ENCODE measurements at places on chromosomes 2 and 18.
A peak's percentile ranks its signal among the peaks of the same experiment; 100 is the strongest.

DNA sequence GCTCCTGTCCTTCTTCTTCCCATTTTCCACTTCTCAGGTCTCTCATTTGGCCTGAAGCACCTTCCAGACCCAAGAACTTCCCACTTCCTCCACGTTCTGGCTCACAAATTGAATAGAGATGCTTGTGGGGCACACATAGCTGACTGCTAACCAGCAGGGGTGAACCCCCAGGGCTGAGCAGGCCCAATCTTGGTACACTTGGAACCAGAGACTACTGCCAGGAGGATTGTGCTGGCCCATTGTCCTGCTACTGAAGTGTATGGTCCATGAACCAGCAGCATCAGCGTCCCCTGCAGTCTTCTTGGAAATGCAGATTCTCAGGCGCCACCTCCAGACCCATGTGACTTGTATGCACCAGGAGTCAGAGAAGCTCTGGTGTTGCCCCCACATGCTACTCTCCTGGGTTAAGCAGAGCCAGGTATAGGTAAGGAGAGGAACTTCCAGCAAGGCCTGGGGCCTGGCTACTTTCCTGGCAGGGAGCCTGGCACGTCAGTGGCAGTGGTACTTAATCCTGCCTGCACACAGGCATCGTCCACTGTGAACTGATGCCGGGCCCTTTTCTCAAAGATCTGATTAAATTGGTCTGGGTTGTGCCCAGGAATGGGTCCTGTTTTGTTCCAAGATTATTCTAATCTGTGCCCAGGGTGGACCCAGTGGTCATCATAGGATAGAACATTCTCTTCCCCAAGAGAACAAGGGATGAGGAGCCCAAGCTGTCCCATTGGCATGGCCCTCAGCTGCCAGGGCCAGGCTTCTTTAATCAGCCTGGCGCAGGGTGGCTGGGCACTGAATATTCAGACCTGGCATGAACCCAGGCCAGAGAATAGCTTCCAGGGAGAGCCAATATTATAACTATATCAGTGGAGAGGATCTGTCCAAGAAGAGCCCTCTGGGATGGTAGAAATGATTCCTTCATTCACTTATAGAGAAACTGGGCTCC is 248.7 kb downstream of the SOX11 start:
- no peak for DNase-seq

- peak; percentile 95 for DNase-seq
Observed at GRCh38 chr2:48852938-48853337, 97.4 kb upstream of the LHCGR start.

DNA sequence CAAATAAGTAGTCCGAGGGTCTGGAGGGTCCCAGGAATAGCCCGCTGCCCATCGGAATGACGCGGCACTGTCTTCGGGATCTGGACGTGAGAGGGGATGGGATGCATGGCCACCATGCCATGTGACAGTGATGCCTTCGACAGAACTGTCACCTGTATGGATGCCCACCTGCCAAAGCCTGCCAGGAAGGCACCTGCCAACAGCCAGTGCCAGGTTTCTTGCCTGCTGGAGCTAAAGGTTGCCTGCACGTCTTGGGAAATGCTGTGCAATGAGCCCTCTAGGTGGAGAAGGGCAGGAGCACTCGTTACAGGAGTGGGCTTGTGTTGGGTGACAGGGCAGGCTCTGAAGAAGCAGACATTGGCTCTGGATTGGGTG is 20.5 kb downstream of the GPR35 start:
- DNase-seq: no peak

DNA sequence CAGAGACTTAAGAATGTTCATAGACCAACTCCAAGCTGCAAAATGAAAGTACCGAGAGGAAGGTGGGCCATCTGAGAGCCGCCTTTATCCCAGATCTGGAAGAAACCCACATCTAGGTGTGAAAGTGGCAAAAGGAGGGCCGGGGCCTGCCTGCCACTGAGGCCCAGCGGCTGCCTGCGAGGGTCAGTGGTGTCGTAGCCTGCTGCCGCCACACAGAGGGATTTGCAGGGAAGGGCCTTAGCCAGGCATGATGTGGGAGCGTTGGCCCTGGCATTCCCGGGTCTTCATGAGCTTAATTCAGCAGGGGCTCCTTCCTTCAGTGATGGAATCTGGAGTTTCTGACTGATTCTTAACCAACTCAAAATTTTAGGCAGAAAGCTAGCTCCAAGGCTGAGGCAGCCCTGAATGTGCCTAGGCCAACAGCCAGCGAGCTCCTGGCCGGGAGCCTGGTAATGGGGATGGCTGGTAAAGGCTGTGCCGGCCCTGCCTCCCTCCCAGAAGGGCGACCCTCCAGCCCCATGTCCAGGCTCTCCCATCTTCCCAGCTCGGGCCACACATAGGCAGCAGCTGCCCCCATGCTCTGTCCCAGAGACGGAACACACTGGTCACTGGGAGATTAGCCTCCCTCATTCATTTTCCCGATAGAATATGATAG is 230.1 kb downstream of the AGAP1 start:
- no peak for DNase-seq

GRCh38 chr2:198873503-198874471 is 584.0 kb downstream of the SATB2 start:
- peak; percentile 72 for DNase-seq

- DNase-seq: no peak
Observed at GRCh38 chr2:58720770-58721697, 479.9 kb upstream of the FANCL start.

GRCh38 chr2:105450471-105450870 is 51.6 kb upstream of the FHL2 start:
- no peak for DNase-seq

DNA sequence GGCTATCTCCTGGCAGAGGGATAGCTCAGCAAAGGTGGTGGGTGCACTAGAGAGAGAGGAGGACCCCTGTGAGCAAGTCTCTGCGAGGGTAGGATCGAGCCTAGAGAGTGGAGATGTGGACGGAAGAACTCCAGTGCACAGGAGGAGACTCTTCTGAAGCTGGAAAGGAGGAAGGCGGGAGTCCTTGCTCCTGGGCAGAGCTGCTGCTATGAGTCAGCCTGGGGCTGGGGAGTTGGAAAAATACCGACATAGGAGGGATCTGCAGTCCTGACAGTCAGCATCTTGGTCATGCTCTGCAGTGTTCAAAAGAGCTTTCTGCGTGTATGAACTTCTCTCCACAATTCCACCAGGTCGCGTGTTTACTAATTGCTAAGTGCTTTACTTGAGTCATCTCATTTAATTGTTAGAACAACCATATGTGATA is 233.8 kb downstream of the LDLRAD4 start:
- no peak for DNase-seq

GRCh38 chr2:158993030-158993429 is 24.6 kb downstream of the TANC1 start:
- DNase-seq: no peak

DNA sequence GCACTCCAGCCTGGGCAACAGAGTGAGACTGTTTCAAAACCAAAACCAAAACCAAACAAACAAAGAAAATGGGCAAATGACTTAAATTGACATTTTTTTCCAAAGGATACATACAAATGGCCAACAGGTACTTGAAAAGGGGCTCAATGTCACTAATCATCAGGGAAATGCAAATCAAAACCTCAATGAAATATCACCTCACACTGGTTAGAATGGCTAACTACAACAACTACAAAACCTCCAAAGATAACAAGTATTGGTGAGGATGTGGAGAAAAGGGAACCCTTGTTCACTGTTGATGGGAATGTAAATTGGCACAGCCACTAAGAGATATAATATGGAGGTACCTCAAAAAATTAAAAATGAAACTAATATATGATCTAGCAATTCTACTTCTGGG is 213.2 kb upstream of the HS6ST1 start:
- DNase-seq: no peak

GRCh38 chr2:228599781-228600180 is 418.3 kb upstream of the SPHKAP start:
- no peak for DNase-seq

DNA sequence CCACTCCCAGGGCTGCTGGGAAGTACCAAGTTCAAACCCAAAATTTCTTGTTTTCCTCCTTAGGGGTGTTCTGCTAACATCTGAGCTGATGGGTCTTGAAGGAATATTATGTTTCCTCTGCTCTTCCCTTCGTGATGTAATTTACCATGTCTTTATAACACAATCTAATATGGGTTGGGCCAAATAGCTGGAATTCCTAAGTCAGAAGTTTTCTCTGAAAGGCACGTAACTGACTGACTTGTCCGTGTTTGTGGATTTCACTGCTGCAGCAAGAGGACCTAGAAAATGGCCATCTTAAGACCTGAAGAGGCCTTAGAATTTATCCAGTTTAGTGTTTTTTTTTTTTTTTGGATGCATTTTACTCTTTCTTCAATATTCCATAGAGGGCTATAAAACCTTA is 256.7 kb downstream of the DCDC2C start:
- no peak for DNase-seq

GRCh38 chr2:230170532-230170931 is 49.3 kb downstream of the SP110 start:
- DNase-seq: no peak

GRCh38 chr2:150339951-150340350 is 147.5 kb downstream of the RND3 start:
- peak; percentile 68 for DNase-seq

DNA sequence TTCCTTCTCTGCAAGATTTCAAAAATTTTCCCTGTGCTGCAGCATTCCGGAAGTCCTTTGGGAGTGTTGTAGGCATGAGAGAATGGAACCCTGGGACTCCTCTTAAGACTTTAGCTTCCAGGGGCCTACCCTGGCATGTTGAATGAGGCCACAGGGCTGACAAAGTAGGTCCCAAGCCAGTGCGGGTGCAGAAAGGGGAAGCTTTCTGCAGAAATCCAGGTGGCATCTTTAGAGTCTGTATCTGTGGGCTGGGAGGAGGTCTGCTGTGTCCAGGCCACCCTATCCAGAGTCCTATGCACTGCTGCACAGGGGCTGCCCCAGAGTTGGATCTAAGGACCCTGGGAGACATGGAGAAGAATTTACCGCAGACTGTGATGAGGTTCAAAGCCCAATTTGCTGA is 1.9 kb upstream of the SIX2 start:
- DNase-seq: no peak

Data from fibroblast of lung (primary cell).